ENCODE measurements at places on chromosomes 2 and 18.

GRCh38 chr2:11682590-11682915 lies 12.6 kb upstream of the NTSR2 start:
- DNase-seq = no peak

- DNase-seq = peak; percentile 69
Observed at GRCh38 chr2:42493468-42494354, at the start of gene KCNG3. Gene KCNG3 (minus strand): TSS chr2:42493982. CDS start chr2:42493501, 481 bp downstream.

DNA sequence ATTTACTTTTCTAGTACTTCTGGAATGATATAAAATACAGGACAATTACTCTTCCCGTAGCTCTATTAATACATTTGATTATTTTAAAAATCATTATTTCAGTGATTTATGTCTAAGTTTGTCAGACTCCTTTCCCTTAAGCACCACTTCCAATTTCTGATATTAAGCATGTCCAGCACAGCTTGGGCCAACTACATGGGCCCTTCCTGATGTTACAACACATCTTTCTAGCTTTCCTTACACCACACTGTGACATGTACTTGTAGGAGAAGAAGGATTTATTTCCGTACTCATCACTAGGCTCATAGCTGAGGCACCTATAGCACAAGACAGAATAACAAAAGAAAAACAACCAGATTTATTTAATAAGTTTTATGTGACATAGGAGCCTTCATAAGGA lies 134.8 kb upstream of the HNRNPA3 start:
- no peak for DNase-seq

- DNase-seq = no peak
Observed at GRCh38 chr2:132550946-132551345, 119.1 kb downstream of the LYPD1 start.

- no peak for DNase-seq
Observed at GRCh38 chr18:43092539-43092938, 22.9 kb downstream of the RIT2 start.

DNA sequence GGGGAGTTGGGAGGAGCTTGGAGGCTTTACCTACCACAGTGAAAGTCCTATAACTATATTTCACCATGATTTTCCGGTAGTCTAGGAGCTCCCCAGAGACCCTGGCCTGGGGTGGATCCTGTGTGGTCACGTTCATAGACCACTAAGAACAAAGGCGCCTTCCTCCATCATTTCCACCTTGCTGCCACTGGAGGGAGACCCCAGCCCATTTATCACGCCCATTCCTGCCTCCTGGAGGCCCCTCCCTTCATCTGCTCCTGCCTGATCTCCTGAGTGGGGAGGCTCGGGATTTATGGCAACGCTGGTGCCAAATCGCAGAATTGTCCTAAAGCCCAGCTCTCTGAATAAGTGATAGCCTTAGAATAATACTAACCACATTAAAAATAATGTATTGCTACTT lies 507.6 kb upstream of the SPHKAP start:
- no peak for DNase-seq

GRCh38 chr2:226411205-226411604 lies 388.4 kb downstream of the IRS1 start:
- no peak for DNase-seq

DNA sequence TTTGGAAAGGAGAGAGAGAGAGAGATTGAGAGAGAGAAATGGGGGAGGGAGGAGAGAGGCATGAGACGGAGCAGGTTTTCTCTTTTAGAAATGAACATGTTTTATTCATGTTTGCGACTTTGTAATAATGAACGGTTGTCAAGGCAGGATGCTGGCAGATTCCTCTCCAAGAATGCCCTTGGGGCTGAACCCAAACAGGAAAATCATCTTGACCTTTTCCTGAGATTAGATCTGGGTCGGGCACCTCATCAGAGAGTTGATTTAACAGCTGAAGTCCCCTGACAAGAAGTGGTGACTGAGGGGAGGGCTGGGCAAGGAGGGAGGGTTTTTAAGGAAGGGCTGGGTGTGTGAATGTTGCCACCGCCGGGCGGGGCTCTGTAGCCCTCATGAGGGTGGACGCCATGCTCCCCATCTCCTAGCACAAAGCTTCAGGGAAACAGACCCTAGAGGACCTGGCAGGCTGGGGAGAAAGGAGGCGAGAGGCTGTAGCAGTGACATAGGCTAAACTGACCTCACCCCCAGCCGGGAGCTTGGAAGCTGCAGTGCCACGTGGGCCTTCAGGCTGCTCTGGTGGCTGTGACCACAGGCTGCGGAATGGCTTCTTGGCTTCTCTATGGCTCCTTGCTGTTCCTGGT lies 60.0 kb downstream of the LIPG start:
- no peak for DNase-seq

DNA sequence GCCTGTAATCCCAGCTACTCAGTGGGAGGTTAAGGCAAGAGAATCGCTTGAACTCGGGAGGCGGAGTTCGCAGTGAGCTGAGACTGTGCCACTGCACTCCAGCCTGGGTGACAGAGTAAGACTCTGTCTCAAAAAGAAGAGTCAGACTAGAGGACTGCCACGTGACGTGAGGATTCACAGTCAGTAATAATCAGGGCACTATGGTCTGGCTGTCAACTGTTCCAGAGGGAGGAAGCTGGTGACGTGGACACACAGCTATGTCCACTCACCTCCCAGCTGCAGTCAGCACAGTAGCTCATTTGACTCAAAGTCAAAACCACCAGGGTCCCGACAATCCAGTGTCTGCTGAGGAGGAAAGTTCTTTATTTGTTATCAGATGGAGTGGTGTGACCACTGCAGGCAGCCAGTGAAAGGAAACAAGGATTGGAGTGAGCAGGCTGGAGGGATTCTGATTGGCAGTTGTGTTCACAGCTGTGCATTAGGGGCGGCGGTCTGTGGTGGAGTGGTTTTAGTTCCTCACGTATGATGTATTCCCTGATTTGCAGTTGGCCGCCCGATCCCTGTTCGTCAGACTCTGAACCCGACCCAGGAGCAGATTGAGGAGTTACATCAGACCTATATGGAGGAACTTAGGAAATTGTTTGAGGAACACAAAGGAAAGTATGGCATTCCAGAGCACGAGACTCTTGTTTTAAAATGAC lies 37.9 kb downstream of the MOGAT1 start:
- DNase-seq = peak; percentile 15

DNA sequence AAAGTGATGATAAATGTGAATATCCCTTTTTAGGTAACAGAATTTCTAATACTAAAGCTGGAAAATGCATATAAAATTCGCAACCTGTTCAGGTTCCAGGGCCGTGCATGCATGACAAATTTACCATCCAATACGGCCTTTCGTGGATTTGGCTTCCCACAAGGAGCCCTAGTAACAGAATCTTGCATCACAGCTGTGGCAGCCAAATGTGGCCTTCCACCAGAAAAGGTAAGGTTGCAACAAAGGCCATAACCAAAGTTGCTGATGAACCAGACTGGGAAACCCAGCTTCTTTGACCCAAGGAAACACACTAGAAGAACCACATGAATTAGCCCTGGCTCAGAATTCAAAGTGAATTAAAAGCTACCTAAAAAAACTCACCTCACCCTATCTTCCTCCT lies 49.6 kb upstream of the BZW1 start:
- no peak for DNase-seq

GRCh38 chr2:233756429-233757081 lies 3.5 kb upstream of the UGT1A1 start:
- DNase-seq = no peak

- DNase-seq = no peak
Observed at GRCh38 chr2:125185691-125186270, 1160.7 kb downstream of the CNTNAP5 start.

- no peak for DNase-seq
Observed at GRCh38 chr2:182616471-182617393, 99.3 kb upstream of the DNAJC10 start.

- DNase-seq = no peak
Observed at GRCh38 chr2:70381821-70382220, 80.0 kb upstream of the FAM136A start.

GRCh38 chr18:62347089-62347506 lies 22.0 kb downstream of the TNFRSF11A start:
- no peak for DNase-seq

- DNase-seq = no peak
Observed at GRCh38 chr2:18362696-18363095, 197.8 kb downstream of the RDH14 start.

GRCh38 chr2:40534528-40534927 lies 82.6 kb upstream of the SLC8A1 start:
- no peak for DNase-seq

DNA sequence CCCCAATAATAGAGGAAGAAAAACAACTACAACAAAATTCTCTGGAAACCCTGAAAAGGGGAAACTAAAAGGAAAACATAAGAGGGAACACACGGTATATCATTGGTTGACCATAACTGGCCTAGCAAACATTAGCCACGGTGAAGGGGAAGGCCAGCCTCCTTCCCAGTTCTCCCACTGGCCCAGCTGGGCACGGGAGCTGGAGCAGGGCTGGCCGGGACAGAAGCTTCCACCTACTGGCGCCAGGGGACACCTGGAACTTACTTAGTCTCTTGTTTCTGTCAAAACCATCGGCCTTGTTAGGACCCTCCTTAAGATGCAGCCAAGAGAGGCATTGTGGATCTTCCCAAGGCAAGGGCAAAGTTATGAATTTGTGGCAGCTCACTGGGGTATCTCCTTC lies 56.1 kb upstream of the DLGAP1 start:
- no peak for DNase-seq

DNA sequence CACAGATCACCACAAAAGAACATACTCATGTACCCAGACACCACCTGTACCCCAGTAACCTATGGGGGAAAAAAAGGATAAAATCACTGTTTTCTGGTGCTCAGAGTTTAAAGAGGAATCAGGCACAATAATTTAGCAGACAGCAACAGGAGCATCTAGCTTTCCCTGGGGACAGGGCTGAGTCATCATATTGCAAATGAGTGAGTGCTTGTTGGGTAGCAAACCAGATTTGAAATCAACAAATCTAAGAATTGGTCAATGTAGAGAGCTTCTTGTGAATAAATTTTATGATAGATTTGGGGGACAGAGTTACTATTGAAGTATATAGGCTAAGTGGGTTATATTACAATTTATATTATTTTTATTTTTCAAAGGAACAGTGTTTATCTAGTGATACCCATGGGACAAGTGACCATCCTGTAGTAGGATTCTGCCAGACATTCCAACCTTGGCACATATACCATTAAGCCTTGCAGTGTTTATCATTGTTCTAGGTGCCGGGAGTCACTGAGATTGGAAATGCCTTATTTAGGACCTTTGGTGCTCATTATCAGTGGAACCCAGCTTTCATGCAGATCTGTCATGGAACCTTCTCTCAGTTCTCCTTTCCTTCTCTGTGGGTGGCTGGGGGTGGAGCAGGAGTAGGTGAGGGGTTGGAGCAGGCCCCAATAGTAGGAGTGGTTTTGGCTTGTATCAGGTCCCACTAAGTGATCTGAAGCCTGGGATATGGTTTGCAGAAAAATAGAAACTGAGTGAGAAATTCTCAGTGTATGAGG lies 117.2 kb downstream of the CERS6 start:
- DNase-seq = no peak

GRCh38 chr2:29307519-29307918 lies 192.3 kb downstream of the CLIP4 start:
- DNase-seq = no peak

- no peak for DNase-seq
Observed at GRCh38 chr2:179107737-179108136, 57.8 kb upstream of the CCDC141 start.

GRCh38 chr2:19746137-19746600 lies 155.6 kb downstream of the TTC32 start:
- DNase-seq = no peak

GRCh38 chr2:145316496-145316895 lies 796.6 kb upstream of the ZEB2 start:
- DNase-seq = no peak

DNA sequence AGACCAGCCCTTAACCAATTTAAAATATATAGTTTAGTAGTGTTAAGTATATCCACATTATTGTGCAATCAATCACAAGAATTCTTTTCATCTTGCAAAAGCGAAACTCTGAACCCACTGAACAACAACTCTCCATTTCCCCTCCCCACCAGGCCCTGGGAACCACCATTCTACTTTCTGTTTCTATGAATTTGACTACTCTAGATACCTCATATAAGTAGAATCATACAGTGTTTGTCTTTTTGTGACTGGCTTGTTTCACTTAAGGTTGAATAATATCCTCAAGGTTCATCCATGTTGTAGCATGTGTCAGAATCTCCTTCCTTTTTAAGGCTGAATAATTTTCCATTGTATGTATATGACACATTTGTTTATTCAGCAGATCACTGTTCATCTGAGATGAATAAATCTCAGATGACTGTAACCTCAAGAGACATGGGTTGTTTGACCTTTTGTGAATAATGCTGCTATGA lies 8.1 kb upstream of the SOS1 start:
- peak; percentile 87 for DNase-seq

DNA sequence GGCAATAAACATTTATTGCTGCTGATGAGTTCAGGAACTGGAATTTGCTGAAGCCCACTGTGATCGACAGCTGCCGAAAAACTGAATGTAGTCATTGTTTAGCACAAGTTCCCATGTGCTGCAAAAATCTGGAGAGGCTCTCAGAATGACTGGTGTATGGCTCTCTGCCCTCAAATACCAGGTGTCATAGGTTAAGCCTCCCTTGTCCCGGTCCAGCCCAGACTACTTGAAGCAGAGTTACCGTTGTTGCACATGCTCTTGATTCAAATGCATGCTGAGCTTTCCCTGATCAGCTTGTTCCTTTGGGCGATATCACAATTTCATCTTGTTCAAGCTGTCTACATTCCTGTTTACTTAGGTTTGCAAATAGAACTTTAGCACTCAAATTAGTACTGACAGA lies 625.2 kb downstream of the CPS1 start:
- DNase-seq = no peak

GRCh38 chr2:47422016-47422415 lies 19.1 kb downstream of the MSH2 start:
- DNase-seq = no peak

DNA sequence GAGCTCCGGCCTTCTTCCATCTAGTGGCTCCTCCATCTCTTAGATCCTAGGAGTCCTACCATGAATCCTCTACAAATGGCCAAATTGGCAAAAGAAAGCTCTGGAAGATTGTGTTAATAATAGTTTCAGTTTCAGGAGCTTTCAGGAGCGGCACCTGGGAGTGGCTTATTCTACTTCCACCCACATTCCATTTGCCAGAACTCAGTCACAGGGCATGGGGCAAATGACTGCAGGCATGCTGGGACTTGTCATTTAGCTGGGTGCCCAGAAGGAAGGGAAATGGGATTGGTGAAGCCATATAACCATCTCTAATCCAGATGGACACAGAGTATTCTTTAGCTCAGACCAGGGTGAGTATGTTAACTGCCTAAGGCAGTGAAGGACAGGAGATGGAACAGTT lies 3.6 kb upstream of the LRATD1 start:
- DNase-seq = no peak

- no peak for DNase-seq
Observed at GRCh38 chr18:48393170-48393569, 16.0 kb downstream of the ZBTB7C start.
